ENCODE measurements at places on chromosomes 7 and 10.

DNA sequence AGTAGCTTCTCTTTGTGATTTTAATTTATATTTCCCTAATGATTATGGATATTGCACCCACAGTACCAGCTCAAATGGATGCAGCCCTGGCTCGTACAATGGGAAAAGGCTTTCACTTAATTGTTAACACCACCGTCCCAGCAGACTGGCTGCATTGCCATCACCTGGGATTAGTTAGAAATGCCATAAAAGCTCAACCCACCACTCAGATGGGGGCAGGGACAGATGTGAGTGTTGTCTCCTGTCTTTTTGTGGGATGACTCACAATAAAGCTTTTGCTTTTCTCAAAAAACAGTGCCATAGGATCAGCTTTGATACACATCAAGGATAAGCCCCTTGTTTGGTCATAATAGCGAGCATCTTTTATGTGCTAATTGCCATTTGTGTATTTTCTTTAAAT lies 729.1 kb downstream of the TNS3 start:
- DNase-seq = no peak

GRCh38 chr7:92460510-92460909 lies 13.2 kb downstream of the GATAD1 start:
- no peak for DNase-seq

DNA sequence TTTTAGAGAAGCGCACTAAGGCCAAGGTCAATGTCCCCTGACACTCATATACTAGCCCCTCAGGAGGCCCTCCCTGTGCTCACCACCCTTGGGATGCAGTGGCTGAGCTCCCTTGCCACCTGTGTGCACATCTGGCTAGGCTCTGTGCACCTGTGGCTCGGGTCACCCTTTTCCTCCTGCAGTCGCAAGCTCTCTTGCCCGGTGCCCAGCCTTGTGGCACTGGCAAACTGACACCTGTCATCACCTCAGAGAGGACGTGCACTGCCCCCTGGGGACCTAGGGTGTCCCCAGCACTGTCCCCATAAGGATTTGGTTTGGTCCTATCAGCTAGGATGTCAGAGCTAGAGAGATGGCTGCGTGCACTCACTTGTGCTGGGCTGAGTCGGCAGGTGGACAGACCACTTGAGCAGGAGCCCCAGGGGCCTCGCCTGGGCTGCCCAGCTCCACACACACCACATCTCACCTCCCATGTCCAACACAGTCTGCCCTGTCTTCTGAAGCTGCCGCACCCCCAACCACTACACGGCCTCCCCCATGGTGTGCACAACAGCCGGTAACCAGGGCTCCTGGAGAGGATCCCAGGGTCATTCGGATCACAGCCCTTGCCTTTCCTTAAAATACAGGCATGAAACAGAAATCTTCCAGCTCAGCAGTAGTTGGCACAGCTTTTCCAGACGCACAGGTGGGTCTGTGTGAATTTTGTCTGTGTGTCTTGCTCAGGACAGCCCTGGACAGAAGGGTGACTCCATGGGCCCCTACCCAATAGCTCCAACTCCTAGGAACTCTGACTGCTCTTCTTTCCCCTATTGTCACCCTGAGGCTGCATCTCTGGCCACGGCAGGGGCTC lies 111.0 kb downstream of the GRID1 start:
- no peak for DNase-seq

DNA sequence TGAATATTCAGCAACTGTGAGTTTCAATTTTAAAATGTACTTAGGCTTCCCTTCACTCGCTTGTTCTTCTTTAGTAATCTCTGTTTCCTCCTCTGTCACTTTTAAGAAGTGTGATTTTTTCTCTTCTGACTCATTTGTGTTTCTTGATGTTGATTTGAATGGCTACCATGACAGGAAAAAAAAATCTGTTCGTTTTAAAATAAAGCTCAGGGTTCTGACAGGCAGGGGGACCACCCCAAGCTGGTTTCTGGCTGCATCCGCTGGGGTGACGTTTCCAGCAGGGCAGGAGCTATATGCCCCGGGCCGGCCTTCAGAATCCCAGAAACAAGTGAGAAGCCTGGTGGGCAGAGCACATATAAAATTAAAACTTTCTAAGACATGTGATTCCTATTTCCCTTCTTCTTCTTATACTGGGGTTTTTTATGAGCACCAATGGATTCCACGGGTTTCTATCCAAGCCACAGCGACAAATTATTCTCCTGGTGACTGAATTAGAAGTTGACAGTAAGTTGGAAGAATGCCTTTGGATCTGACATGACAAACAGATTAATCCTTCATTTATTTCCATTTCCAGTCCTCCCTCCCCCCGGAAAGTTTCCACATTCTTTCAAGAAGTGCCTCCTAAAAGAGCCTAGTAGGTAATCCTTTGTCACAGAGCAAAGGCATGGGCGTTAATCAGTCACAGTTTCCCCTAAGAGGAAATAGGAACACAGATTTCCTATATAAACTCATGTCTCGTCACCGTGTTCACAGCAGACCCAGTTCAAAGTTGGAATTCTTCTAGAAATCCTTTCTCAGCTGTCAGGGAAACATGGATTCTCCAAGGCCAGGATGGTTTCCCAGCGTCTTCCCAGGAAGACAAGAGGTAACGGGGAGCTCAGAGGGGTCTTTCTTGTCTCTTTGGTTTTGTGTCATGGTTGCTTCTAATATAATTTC lies 79.9 kb downstream of the PTPRE start:
- no peak for DNase-seq

DNA sequence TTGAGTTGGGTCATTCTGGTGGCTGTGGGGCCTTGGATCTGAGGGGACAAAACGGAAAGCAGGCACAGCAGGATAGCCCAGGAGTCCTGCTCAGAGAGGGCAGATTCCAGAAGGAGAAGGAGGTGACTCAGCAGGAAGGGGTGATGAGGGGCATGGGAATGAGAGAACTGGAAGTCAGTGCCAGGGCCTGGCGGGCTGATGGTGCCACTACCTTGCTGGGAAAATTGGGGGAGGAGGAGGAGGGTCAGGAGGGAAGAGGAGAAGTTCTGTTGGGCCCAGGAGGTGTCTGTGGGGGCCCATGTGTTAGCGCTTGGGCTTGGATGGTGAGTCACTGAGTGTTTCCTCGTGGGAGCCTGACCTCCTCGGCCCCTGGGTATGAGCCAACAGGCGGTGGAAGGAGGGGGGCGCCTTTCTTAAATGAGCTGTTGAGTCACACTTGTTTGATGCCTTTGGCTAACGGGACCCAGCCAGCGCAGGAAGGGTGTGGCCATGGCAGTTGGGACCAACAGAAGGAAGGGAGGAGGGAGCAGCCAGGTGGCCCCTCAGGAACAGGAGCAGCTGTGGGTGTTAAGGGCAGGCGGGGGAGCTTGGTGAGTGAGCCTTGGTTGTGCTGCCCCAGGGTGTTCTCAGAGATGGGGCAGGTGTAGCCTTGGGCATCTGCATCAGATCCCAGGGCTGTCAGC lies 130.0 kb upstream of the BTBD16 start:
- no peak for DNase-seq

- no peak for DNase-seq
These were observed 158.5 kb downstream of the HERPUD2 start for GRCh38 chr7:35536396-35536826.

DNA sequence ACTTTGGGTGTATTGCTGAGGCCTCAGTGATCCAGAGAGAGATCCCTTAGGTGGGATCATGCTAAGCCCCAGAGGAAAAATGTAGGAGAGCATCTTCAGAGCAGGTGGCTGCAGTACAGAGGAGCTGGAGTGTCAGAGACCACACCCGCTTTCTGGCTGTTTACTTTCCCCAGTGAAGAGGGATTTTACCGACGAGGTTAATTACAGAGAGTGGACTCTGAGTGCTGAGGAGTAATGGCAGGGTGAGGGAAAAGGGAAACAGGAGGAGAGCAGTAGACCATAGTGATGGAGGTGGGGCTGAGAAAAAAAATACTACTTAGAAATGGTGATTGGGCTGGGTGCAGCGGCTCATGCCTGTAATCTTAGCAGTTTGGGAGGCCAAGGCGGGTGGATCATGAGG lies 43.3 kb upstream of the HBP1 start:
- DNase-seq = no peak

GRCh38 chr7:16028636-16029035 lies 342.2 kb upstream of the MEOX2 start:
- DNase-seq = no peak

- DNase-seq = no peak
These were observed 3.4 kb downstream of the CRPPA start for GRCh38 chr7:16417906-16418305.

GRCh38 chr7:92205987-92206386 lies 27.0 kb upstream of the LRRD1 start:
- no peak for DNase-seq

DNA sequence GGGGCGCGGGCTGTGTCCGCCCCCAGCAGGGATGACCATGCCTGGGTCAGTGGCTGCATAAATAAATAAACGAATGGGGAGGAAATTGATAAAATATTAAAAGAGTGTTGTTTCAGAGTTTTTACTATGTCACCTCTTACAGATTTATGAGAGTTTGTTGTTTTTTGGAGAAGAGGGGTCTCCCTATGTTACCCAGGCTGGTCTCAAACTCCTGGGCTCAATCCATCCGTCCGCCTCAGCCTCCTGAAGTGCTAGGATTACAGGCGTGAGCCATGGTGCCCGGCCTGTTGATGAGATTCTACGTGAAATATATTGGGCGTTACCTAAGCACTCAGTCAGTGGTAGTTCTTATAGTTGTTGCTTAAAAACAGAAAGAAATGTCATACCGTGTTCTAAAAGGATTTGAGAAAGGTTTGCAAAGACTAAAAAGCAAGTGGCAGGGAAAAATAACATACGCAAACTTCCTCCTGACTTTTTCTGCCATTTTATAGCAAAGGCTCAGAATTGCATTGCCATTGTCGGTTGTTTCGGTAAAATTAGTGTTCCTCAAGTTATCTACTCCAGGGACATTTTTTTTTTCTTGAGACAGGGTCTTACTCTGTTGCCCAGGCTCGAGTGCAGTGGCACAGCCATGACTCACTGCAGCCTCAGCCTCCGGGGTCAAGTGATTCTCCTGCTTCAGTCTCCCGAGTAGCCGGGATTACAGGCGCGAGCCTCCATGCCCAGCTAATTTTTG lies 39.5 kb upstream of the FOXK1 start:
- no peak for DNase-seq

- DNase-seq = no peak
These were observed 81.0 kb upstream of the GNA12 start for GRCh38 chr7:2924866-2925840.

GRCh38 chr10:121608469-121609190 lies 10.4 kb upstream of the FGFR2 start:
- DNase-seq = peak; percentile 34

DNA sequence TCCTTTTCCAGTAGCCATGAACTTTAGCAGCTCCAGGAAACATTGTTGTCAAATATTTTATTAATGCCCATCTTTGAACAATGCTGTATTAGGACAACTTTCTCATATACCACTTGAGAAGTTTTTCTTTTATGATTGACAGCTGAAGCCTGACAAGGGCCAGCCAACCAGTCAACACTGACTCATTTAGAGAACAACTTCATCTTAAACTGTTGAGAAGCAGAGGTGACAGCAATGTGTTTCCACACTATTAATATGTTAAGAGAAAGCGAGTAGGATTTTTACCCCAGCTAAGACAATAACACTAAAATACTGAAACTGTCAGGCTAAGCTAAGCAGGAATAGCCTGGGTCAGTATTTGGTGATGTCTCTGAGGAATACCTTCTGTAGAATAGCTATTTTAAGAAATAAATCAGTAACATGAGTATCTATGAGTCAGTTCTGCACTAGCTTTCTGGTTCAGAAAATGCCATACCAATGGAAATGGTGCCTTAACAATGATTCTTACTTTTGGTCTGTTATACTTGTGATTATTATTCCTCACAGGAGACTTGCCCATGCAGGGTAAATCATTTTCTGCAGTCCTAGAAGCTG lies 168.8 kb upstream of the POT1 start:
- no peak for DNase-seq

- no peak for DNase-seq
These were observed 1013.1 kb downstream of the KCNMA1 start for GRCh38 chr10:76624470-76624869.

GRCh38 chr7:128933180-128933891 lies 4.4 kb upstream of the IRF5 start:
- peak; percentile 25 for DNase-seq

DNA sequence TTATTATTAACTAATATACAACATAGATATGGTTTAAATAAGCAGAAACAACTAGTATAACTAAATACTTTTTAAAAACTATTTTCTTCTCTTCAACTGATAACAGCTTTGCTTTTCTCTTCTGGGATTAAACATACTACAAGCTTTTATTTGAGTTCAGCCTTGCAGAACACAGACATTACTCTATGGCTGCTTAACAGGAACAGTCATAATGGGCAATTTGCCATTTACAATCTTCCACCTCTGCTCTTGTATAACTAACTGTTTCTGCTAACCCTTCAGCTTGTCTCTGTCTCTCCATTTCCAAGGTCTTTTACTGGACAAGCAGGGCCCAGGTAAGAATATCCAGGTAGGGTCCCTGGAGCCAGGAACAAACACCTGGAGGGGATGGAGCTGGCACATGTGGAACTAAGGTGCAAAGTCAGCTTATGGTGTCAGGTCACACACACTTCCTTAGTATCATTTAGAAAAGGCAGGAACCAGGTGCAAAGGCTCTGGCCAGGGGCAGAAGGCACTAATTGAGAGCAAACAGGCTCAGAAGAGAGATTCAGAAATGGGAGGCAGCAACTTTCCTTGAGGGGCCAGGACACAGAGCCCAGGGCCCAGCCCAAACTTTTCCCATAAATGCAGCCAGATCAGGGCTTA lies 93.1 kb downstream of the STRA8 start:
- no peak for DNase-seq

DNA sequence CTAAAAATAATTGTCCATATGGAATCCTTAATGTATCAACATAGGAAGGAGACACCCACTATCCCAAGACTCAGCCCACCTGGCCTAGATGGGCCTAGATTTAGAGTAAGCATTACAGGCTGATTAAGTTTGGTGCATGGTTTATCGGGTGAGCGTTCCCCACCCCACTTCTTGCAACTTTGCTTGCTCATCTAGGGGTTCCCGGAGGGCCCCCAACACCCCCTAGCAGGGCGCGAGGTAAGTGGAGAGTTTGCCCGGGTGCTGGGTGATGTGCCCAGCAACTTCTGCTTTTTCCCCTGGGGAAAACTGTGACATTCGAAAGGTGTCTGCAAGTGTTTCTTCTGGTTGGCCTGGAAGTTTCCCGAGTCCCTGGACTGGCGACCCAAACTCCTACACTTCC lies 31.7 kb downstream of the SKIDA1 start:
- no peak for DNase-seq

- DNase-seq = no peak
These were observed 8.7 kb upstream of the VWDE start for GRCh38 chr7:12412407-12412806.

DNA sequence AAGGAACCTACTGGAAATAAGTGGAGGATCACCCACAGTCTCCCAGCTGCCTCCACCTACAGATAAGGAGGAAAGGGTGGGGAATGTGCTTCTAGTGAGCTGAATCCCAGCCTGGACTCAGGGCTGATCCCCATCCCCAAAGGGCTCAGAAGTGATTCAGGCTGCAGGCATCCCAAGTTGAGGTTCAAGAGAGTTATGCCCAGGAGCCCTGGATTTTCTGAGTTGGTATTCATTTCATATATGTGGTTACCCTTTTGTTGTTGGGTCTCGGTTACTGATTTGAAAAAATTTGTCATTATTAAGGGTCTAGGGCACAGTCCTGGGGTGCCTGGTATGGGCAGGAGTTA lies 30.0 kb upstream of the SRGN start:
- DNase-seq = no peak
